ENCODE measurements at places on chromosomes 11 and 22. TPM values are rescaled to one million over a fixed set of nuclear protein-coding genes. Genes with fewer than 3 reads are reported as not detected.

Gene ZP1
- not detected for total RNA-seq

Gene ARHGEF17
- total RNA-seq = 60.3 TPM

Gene P2RY2
- 0.48 TPM for total RNA-seq

Gene KRTAP5-4
- total RNA-seq = not detected

Gene RIC3
- 8.7 TPM for total RNA-seq

Gene SLC5A1
- 0.45 TPM for total RNA-seq

Gene C11orf65
- 1.6 TPM for total RNA-seq

Gene TREH
- total RNA-seq = not detected

Gene GLB1L3
- total RNA-seq = not detected

Gene TTC28
- 109 TPM for total RNA-seq

Gene MRGPRX4
- not detected for total RNA-seq

Gene FOLH1
- total RNA-seq = not detected

Measured in cardiac muscle cell (in vitro differentiated cells and primary cell).